Left lung (tissue), 14 donors: ENCODE measurements at places on chromosomes 12 and 14. TPM values are rescaled to one million over a fixed set of nuclear protein-coding genes. Genes with fewer than 3 reads are reported as not detected.

The TMEM121 gene
- total RNA-seq, result 3.0 TPM

The VWF gene
- total RNA-seq, result 401 TPM

The SOS2 gene
- total RNA-seq, result 27.8 TPM

The SART3 gene
- total RNA-seq, result 41.7 TPM

The C14orf180 gene
- not detected for total RNA-seq

The GALNT16 gene
- total RNA-seq, result 3.0 TPM

The PRH2 gene
- not detected for total RNA-seq

The MGP gene
- 651 TPM for total RNA-seq

The GUCY2C gene
- total RNA-seq, result not detected

The TMTC2 gene
- total RNA-seq, result 39.0 TPM

The PCNX1 gene
- 44.7 TPM for total RNA-seq

The DNAH10 gene
- total RNA-seq, result 4.0 TPM

The CFAP73 gene
- 4.3 TPM for total RNA-seq

The TAS2R7 gene
- total RNA-seq, result not detected

The NXPH4 gene
- total RNA-seq, result 1.0 TPM

The ENDOU gene
- total RNA-seq, result not detected

The KIF21A gene
- total RNA-seq, result 16.9 TPM

The IGF1 gene
- 99.9 TPM for total RNA-seq

The ZFHX2 gene
- total RNA-seq, result 2.9 TPM

The AMDHD1 gene
- total RNA-seq, result 2.4 TPM

The CDK17 gene
- 36.4 TPM for total RNA-seq

The KRT2 gene
- not detected for total RNA-seq

The KRT75 gene
- total RNA-seq, result not detected

The MYRFL gene
- total RNA-seq, result 0.17 TPM

The PPP2R3C gene
- total RNA-seq, result 32.5 TPM

The MMAB gene
- total RNA-seq, result 43.9 TPM

The PCED1B gene
- 8.1 TPM for total RNA-seq

The TMEM229B gene
- total RNA-seq, result 3.1 TPM

The DLK1 gene
- total RNA-seq, result not detected

The SIX6 gene
- total RNA-seq, result not detected

The IL22 gene
- not detected for total RNA-seq
